ENCODE measurements at places on chromosomes 1 and 21.

DNA sequence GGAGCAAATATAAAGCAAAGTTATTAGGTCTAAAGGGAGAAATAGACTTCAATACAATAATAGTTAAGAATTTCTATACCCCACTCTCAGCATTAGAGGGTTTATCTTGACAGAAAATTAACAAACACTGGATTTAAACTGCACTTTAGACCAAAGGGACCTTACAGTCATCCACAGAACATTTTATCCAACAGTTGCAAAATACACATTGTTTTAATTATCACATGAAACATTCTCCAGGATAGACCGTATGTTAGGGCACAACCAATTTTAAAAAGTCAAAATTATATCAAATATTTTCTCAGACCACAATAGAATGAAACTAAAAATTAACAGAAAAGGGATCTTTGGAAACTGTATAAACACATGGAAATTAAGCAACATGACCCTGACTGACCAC lies 384.5 kb upstream of the C1orf87 start:
- no peak for DNase-seq

DNA sequence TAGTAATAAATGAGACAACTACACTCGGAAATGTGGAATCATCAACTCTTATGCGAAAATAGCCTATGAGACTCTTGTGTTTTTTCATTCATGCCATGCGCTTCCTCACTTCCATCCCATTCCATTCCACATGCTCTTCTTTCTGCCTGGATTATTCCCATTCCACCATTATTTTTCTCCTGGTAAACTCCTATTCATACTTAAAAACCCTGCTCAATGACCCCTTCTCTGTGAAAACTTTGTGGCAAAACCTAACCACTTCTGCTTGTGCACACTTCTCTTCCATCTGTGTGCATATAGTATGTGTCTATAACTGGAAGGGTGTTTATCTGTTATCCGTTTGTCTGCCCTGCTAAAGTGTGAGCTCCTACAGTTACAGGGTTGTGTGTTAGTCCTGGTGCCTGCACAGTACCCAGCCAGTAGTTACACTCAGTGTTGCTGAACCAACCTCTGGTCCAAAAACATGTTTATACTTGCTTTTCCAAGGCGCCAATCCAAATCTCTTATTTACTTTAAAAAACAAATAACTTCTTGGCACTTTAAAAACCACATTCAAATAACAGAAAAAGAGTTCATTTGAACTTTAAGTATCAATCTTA lies 10.7 kb downstream of the EPHX1 start:
- no peak for DNase-seq

GRCh38 chr1:112557385-112557784 lies 48.6 kb downstream of the WNT2B start:
- DNase-seq = no peak

DNA sequence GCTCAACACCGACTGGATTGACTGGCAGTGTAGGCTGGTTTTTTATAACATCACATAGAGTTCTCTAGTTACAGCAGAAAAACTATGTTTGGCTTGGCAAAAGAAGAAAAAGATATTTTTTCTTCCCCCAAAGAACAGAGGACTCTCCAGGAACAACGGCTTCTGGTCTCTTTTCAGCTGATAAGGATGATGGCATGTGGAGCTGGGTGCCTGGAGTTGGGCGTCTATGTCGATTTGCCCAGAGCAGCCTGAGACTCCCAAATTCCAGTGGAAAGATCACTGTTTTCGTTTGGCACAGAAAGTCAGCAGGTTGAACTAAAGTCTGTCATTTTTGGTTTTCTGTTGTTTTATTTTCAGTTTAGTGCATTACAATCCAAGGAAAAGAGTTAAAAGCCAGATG lies 91.1 kb downstream of the SMYD2 start:
- DNase-seq = no peak

DNA sequence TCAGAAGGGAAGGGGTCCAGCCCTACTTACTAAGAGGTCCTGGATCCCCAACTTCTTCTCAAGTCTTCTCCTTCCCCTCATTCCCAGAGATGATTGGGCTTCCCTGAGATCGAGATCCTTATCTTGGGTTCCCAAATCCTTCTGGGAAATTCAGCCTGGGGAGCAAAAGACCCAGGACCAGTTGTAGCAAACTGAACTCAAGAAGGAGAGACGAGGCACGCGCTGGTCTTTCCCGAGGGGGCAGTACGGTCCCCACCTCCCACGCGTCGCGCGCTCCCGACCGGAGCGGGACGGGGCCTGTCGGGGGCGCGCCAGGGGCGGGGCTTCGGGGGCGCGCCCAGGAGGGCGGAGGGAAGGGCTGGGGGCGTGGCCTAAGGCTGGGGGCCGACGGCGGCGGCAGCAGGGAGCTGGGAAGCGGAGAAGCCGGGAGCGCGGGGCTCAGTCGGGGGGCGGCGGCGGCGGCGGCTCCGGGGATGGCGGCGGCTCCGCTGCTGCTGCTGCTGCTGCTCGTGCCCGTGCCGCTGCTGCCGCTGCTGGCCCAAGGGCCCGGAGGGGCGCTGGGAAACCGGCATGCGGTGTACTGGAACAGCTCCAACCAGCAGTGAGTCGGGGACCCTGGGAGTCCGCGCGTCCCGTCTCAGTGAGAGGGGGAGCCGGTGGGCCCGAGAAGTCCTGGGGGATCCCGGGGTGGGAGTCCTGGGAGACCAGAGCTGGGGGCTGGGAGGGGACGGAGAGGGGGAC lies at the start of gene EFNA3:
TSS of gene EFNA3 (plus strand) at position 369 of the 741 bp plus-strand sequence. CDS start at position 474, 105 bp downstream.
- peak; percentile 33 for DNase-seq
